Fibroblast of villous mesenchyme (primary cell): ENCODE measurements at places on chromosomes 7 and 10.
A peak's percentile ranks its signal among the peaks of the same experiment; 100 is the strongest.

DNA sequence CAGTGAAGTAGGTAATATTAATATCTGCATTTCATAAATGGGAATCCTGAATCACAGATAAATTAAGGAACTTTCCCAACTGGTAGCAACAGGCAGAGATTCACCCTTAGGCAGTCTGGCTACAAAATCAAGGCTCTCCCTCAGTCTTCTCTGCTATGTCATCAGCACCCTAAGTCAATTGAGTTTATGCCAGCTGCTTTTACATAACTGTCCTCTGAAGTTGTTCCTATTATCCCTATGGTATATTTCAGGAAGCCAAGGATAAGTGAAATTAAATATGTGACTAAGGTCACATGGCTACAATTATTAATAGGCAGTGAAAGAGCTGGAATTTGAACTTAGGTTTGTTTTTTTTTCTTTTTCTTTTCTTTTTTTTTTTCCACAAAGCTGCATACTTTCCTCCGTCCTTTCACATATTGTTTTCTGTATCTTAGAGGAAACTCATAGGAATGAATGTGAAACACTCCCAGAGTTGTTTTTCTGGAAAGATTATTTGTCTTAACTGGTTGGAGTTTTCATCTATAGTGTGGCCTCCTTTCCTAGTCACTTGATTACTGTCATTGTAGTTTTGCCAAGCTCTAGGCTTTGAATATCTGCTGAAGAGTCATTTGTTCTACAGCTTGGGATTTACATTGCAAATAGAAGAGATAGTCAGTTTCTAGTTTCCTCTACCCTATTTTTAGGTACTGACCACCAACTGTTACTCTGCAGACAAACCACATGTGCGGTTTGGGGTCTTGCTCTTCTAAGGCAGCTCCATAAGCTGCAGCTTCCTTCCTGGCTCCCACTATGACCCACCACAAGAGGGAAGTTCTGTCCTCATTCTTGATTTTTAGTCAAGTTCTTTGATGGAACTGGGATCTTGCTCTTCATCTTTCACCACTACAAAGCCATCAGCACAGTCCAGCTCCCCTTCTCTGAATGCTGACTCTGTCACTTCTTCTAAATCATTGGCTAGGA, 338.0 kb upstream of the KIAA1217 start:
- no peak for DNase-seq

- DNase-seq: no peak
Observed at GRCh38 chr7:77820967-77821366, 22.4 kb downstream of the PHTF2 start.

DNA sequence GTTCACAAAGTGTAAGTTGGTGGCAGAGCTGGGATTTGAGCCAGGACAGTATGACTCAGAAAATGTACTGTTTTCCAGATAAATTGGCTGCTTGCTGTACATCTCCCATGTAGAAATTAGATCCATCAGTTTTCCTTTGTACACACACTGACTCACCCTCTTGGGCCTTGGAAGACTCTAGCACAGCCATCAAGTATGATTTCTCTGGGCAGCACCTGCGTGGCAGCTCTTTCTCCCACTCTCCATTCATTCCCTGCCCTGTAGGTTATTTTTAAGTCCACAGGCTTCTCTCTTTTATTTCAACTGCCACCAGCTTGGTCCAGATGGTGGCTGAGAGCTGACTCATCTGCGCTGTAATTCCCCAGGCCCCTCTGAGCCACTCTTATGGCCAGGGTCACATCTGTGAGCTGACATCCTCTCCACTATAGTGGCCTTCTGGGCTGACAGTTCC, 28.3 kb upstream of the SDK1 start:
- DNase-seq: peak; percentile 73

GRCh38 chr10:121460733-121461132, 137.5 kb downstream of the FGFR2 start:
- DNase-seq: no peak

DNA sequence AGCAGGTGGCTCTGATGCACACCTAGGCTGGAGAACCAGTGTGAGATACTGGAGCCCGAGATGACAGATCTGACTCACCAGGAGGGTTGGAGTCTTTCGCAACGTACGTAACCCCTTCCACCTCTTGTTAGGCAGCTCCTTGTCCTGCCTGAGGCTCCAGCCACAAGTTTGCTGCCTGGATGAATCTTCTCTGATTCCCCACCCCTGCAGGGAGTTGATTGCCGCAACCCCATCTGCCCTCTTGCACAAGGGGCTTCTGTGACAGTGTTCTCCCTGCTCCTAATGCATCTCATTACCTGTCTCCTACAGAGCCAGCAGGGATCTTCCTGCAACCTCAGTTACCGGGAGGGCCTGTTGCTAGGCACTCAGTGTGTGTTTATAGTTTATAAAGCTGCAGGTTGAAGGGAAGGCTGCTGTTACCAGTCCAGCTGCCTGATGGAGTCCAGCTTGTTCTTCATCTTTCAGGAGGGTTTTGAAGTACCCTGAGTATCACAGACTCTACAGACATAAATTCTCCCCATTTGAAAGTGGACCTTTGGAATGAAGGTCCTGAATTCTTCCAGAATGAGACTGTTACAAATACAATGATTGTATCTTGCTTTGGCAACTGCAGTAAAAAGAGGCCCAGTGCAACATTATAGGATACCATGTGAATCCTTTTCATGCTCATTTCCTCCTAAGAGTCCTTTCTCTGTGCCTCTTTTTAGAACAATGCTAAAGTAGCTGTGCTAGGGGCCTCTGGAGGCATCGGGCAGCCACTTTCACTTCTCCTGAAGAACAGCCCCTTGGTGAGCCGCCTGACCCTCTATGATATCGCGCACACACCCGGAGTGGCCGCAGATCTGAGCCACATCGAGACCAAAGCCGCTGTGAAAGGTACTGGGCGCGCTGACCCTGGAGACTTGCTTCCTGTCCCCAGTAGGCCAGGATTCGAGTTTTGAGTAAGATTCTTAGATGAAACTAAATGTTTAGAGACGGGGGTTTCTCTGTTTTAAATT, 6.5 kb downstream of the MDH2 start:
- peak; percentile 84 for DNase-seq

GRCh38 chr10:75431180-75432111, at the start of gene LRMDA:
LRMDA (plus strand) TSS chr10:75431624.
- DNase-seq: no peak

DNA sequence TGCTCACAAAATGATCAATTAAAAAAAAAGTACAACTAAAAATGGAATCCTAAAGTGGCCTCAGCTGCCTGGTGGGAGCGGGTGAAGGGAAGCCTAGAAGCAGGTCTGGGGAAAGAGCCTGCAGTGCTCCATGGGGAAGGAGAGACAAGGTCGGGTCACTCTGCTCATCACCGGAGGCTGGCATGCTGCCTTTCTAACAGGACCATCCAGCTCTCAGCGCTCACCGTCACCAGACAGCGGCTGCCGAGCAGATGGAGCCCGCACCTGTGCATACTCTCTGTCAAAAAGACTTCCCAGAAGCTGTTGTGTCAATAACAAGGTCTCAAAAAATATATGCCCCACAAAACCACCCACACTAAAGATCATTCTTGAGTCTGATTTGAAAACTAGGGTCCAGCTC, 112.8 kb downstream of the BAMBI start:
- DNase-seq: no peak

GRCh38 chr7:29190349-29191045, 4.1 kb upstream of the CHN2 start:
- DNase-seq: no peak

- peak; percentile 49 for DNase-seq
Observed at GRCh38 chr10:14838582-14839304, 637 bp downstream of the HSPA14 start.

GRCh38 chr7:31082017-31082416, 29.9 kb downstream of the ADCYAP1R1 start:
- no peak for DNase-seq

- no peak for DNase-seq
Observed at GRCh38 chr7:73373741-73374140, 45.8 kb downstream of the FKBP6 start.

GRCh38 chr7:88919478-88920131, 124.1 kb upstream of the TEX47 start:
- no peak for DNase-seq

- no peak for DNase-seq
Observed at GRCh38 chr7:34191162-34191561, 285.8 kb downstream of the BMPER start.

- DNase-seq: no peak
Observed at GRCh38 chr7:150570556-150571465, 3.6 kb downstream of the GIMAP4 start.

DNA sequence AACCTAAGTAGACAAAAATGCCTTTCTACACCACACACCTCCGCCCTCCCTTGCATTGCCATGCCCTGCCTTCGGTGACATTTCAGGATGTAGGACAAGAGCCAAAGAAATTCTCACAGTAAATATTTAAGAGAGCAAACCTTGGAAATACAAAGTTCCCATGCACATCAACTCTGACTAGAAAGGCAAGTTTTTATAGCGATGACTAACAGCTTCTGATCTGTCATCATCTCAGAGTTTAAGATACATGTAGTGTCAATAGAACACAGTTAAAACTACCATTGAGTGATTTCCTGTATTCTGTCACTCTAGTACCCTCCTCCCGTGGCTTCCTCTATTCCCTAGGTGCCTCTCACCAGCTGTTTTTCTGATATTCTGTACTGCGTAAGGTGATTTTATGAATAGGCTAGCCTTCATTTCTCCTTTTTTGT, 20.7 kb downstream of the SLC16A9 start:
- no peak for DNase-seq

DNA sequence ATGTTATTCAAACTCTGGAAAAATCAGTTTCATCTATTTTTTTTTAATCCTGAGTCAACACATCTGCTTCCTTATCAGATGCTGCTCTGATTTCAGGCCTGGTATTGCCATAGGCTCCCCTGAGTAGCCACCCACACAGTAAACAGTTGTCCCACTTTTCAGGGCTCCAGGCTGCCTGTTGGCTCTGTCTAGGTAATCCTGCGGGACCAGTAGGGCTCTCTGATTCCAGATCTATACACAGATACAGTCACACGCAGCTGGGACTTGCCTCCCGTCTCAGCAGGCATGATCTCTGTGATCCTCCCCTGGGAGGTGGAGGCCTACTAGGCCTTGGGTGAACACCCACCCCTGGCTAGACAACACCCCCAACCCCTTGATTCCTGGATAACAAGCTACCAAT, 206.1 kb downstream of the CREB5 start:
- no peak for DNase-seq

- DNase-seq: peak; percentile 67
Observed at GRCh38 chr10:110803830-110804338, 67.8 kb upstream of the PDCD4 start.

DNA sequence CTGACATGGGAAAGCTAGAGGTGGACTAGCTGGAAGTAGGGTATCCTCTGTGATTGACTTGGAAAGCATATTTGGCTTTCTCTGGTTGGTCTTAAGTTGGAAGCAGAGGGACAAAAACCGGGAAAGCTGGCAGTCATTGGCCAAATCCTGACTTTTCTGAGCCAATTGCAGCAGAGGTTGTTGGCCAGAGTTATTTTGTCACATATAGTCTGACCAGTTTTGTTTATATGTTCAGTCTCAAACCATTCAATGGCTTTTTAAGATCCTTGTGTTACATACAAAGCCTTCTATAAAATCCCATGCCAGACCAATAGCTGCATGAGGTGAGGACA, 6.3 kb downstream of the CFAP69 start:
- no peak for DNase-seq

DNA sequence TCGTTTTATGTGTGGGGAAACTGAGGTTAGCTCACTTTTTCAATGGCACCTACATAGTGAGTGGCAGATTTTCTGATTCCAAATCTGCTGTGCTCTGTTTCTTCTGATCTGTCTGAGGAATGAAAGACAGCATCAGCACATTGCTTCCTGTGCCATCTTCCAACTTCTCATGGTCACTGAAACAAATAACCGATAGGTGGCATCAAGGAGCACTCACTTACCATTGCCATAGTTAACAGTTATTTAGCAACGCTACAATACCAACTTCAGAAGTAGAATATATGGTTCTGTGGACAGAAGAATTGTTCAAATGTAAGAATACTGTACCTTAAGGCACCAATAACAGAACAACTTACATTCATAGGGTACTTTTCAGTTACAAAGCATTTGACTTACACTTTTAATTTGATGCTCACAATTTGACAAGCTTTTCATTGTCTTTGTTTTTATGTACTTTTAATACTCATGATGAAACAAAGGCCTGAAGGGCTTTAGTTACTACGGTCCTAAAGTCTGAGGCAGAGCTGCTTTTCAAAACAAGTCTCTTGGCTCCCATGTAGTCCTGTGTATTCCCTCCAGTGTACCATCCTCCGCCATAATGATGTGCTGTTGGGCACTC, 228.9 kb upstream of the TCF7L2 start:
- DNase-seq: peak; percentile 53

GRCh38 chr10:7285522-7286322, 125.1 kb downstream of the SFMBT2 start:
- DNase-seq: no peak

DNA sequence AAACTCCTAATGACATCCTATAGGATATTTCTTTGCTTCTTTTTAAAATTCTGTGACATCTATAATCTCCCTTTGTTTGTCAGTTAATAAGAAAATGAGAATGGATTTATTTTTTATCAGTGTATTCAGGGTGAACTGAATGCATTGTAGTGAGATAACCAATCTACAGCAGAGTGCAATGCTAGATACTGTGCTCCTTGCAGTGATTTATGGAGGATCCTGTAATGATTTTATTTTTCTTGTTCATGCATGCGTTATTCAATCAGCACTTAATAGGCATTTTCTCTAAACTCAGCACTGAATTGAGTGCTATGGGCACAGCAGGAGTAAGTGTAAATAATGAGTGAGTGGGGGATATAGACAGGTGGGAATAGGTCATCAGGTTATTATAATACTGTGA, 253.9 kb downstream of the CDK14 start:
- no peak for DNase-seq

DNA sequence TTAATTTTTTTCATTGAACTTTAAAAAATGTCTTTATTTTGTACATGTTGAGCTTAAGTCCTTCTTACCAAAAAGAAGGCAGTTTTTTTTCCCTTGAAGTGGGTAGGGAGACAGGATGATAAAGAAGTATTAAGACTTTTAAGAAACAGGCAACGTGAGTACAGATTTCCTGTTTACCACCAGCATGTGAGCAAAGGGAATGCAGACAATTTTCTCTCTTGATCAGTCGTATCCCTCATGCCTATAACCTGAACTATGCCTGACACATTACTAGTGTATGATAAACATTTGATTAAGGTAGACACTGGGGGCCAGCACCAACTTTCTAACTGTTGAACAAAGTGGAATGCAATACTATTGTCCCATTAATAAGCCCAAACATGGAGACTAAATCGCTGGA, 8.8 kb upstream of the OR2A2 start:
- no peak for DNase-seq

GRCh38 chr7:45874408-45875131, 1.7 kb upstream of the CCDC201 start:
- DNase-seq: peak; percentile 69

DNA sequence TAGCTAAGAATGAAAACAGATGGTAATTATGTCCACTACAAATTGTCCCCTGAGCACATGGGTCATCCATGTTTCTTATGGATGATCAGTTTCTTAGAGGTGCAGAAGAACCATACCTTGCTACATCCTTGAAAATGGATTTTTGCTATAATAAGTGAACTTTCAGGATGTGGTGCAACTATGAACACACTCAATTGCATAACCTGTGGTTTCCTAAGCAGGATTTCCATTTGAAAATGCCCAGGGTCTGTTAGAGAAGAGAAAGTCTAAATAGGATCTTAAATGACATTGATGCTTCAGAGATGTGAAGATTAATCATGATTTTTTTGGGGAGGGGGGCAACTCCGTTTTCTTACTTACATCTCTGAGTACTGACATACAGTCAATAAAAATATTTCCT, 39.6 kb upstream of the CACNB2 start:
- DNase-seq: no peak

- peak; percentile 22 for DNase-seq
Observed at GRCh38 chr10:23516530-23516929, 77.7 kb downstream of the OTUD1 start.
